ENCODE measurements at places on chromosomes 12 and 14.

DNA sequence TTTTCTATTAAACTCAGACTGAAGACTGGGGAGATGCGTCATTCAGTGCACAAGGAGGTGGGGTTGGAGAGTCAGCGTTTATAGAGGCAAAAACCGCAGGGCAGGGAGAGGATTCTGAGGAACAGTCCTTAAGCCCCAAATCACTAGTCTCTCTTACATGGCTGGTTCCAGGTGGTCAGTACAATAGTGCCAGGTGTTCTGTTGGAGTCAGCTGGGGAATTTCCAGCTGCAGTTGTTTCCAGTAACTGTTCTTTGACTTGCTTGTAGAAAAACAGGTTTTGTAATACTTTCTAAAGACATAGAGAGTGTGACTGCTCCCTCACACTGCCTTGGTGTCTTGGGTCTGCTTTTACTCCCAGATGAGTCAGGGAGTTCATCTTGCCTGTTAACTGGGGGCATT is 192.2 kb downstream of the TMTC3 start:
- DNase-seq = no peak

DNA sequence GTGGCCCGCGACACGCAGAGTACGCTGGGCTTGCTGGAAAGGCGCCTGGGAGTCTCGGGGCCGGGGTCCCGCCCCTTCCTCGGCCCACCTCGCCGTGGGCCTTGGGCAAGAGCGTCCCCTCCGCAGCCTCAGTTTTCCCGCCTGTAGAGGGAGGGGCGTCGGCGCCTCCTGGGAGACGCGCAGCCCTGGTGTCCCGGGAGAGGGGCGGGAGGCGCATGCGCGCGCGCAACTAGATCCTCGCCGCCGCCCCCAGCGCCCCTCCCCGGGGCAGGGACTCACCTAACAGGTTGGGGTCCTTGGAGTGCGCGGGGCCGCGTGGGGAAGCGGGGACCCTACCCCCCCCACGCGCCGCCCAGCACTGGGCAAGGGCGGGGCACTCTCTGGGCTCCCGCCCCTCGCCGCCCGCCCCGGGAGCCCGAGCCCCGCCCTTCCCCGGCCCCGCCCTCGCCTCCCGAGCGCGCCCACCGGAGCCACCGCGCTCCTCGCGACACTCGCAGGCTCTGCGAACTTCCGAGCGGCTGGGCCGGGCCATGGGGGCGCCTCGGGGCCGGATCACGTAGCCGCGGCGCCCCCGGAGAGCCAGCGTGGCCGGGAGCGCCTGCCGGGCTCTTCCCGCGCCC is at the start of gene KIF26A:
Gene KIF26A (plus strand): TSS at position 490 of the 620 bp plus-strand sequence. CDS start 136 bp downstream, outside the sequence.
- DNase-seq = no peak

DNA sequence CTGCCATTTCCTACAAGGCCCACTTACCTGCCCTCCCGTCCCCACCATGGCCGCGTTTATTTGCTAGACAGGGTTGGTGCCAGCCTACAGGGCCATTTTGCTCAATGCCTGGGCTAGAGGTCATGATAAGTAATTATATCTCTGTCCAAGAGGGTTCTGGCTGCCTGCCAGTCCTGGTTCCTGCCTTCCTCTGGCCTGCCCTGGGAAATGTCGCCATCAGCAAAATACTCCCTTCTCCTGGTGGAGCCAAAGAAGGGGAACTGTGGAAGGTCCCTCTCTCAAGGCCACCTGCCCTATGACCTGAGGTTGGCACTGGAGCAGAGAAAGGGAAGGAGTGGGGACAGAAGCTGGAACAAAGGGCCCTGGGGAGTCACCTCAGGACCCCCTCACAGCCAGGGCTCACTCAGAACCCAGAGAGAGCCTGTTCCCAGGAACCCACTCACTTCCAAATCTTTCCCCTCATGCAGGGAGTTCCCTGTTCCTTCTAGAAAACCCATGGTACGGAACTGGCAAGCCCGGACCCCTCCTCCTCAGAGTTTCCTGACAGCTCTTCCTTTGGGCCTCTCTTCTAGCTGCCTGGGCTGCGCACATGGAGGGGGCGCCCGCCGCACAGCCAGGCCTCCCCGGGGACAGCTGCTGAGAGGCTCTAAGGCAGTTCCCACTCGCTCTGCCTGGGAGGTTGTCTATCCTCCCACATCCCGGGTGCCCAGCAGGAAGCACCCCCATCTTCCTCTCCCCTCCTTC is 280.5 kb downstream of the DPF3 start:
- DNase-seq = no peak

DNA sequence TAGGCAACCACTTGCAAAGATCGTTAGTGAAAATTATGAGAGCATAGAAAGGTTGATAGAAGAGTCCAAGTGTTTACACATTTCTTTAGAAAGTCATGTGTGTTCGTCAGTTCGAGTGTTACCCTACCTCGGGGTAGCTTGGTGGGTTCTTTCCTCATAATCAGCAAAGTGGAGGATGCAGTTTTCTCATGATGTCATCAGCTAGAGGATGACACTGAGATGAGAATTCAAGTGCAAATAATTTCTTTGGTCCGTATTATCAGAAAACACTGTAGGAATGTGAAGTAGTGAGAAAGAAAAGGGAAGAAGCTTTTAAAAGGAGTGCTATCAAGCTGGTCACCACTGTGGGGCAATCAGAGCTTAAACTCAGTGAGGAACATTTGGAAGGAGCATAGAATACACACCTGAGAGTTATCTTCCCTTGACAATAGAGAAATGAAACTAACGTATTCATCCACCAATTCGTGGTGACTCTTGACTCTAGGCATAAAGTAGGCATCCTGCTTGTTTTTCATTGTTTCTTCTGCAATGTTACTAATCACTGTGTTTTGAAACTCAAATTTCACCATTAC is 1340.9 kb upstream of the TMEM132C start:
- no peak for DNase-seq

DNA sequence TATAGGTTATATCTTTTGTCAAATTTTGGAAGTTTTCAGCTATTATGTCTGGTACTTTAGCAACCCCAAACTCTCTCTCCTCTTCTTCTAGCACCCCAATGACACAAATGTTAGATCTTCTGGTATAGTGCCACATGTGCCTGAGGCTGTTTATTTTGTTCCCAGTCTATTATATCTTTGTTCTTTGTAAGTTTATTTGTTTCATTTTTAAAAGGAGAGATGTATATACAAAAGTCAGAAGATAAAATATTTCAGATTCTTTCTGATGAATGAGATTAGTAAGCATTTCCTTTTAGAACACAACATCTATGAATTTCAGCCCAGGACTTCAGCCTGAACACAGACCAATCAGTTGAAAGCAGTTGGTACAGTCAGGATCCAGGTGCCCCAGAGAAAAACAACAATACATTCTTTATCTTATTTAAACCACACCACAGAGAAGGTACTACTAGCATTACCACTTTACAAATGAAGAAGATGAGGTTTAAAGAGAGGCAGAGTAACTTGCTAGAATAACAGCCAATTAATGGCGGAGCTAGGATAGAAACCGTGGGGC is 114.1 kb upstream of the BTG1 start:
- DNase-seq = no peak

- DNase-seq = no peak
These were observed 2.8 kb upstream of the MARK3 start for GRCh38 chr14:103382376-103382775.

DNA sequence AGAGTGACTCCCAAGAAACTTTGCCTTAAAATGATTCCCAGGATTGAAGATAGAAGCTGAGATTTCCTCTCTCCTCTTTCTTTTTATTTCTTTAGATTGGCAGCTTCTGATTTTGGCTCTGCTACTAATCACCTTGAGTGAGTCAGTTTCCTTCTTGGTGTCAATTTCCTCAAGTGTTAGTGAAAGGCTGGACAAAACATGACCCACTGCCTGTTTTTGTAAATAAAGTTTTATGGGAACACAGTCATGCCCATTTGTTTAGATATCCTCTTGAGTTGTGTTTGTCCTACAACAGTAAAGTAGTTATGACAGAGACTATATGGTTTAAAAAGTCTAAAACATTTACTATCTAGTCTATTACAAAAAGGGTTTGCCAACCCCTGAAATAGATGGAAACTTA is 227.2 kb upstream of the TBX3 start:
- no peak for DNase-seq

- DNase-seq = peak; percentile 88
These were observed 20.5 kb downstream of the CBX5 start for GRCh38 chr12:54259194-54260011.

GRCh38 chr14:52949711-52950409 is 990 bp downstream of the FERMT2 start:
- peak; percentile 68 for DNase-seq

DNA sequence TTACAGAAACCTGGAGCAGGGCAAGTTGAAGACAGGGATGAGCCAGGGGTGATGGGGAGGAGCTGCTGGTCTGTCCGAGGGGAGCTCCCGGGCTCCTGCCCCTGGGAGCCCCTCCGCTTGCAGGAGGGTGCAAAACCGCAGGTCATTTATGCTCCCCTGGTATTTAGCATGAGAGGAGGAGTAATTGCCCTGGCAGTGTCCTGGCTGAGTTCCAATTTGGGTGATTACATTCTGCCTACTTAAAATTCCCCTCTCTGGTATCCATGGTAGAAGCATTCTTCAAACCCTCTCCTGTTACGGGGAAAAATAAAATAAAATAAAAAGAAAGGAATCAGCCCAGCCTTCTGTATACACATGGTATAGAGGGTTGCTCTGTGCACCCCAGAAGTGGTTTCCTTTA is 61.7 kb upstream of the VRK1 start:
- no peak for DNase-seq

DNA sequence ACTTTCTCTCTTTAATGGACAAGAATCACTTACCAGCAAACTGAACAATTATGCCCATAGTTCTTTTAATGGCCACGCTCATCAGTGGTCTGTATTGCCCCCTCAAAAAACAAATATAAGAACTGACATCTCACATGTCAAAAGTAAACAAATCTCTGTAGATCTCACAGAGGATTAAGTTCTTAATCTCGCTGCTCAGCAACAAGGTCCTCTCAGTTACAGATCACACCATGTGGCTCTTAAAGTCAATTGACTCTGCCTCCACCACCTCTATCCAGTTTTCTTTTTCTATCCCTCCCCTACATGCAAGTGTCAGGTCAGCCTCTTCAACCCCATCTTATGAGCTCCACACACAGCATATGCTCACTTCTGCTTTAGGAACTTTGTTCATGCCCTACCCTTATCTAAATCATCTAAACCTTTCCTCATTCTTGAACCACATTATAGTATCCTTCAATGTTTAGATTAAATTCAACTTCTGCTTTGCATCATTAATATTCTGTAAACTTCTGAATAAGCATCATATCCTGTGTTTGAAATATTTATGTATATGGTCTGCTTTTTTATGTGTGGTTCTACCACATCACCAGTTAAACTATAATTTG is 7.2 kb downstream of the ADAM20 start:
- no peak for DNase-seq

DNA sequence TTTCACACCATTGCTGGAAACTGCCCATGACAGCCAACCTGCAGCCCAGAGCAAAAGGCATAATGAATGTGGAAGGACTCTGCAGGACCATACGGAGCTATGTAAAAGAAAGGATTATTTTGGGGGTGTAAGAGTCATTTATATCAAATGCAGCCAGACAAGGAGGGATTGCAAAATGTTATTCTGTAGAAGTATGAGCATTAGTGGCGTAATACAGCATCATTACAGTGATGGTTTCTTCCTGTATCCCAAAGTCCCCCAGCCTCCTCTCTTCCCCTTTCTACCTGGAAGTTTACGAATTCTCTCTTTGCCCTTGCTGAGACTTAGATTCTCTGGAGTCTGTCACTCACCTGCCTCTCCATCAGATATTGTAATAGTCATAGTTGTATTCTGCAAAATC is 89.9 kb downstream of the BORCS5 start:
- DNase-seq = no peak
